NCI-H1417 (cell line): ENCODE measurements at places on chromosomes 16 and 17.

DNA sequence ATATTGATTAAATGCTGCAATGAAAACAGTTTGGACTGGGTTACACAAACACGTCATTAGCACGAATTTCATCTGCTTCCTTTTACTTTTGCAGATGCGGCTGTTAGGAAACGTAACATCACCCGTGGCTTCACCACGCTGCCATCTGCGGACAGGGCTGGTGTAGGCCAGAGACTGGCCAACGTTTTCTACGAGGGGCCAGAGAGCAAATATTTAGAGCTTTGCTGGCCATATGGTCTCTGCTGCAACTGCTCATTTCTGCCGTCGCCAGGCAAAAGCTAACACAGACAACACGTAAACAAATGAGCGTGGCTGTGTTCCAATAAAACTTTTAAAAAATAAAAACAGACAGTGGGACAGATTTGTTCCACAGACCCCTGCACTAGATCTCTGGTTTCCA, 96.6 kb downstream of the ENGASE start:
- DNase-seq = no peak

DNA sequence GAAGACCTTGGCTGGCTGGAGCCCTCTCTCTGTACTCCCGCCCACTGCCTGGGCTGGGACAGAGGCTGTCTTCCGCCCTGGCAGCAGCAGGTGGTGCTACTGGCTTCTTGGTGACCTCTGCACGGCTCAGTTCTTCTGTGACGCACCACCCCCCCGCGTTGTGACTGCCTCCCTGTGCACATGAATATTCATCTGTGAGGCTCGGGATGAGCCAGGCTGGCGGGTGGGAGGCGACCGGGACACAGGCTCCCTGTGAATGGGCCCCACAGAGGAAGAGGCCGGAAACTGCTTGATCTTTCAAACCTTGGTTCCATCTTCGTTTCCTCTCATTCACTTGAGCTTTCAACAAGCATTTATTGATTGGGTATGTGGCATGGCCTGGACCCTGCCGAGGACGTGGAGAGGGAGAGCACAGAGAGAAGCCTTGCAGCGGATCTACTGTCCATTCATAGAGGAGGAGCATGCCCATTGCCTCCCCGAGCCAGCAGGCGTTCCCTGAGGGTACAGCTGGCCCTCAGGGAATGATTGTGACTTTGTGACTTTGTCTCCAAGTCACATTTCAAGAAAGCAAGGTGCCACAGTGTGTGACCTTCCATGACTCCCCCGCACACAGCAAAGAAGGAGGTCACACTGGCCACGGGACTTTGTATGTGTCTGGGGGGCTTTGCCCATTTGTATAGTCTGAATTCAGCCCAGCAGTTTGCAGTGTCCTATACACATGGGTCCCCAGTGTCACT, 45.0 kb downstream of the B9D1 start:
- DNase-seq = no peak

DNA sequence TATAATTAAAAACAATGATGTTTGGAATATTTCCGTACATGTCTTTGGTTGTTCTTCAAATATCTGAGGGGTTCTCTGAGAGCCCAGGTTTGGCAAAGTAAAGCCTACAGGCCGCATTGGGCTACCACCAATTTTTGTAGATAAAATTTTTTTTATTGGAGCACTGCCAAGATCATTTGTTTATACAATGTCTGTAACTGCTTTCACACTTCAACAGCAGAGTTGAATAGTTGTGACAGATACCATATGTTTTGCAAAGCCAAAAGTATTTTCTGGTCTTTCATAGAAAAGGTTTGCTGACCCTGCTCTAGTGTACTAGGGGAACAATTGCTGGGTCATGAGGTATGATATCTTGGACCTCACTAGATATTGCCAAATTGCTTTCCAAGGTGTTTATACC, 10.5 kb downstream of the PPM1D start:
- DNase-seq = no peak

GRCh38 chr16:47310792-47311211, 150.1 kb downstream of the ITFG1 start:
- DNase-seq = no peak

- DNase-seq = no peak
Observed at GRCh38 chr16:88922114-88922825, 54.7 kb downstream of the CBFA2T3 start.

DNA sequence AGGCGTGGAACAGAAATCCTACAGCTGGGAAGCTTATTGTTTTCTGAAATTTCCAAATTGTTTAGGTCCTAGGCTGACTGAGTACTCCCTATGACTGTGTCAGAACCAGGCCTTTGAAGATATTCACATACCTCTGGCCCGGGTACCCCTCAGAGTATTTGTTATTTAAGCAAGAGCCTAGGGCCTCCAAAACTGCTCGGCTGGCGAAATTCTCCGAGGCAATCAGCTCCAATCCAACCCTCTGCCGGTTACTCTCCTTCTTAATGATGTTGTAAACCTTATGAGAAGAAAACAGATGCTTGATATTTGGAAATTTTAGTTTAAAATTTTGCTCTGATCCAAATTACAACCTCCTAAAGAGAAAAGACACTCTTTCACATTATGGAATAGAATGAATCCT, 9.8 kb downstream of the SHMT1 start:
- no peak for DNase-seq

DNA sequence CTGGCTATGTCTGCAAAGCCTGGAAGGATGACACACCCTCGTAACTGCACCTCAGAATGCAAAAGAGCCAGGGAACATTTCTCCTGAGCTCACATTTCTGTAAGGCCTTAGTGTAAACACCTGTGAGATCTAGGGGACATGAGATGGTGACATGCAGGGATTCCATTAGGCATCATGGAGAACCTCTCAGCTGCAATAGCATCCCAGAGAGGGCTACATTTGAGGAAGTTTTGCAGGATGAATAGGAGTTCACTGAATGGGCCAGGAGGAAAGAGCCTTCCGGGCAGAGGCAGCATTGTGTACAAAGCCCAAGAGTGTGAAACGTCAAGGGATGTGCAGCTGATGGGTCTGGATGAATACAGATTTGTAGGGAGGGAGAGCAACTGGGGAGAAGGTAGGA, 223.0 kb upstream of the RPL38 start:
- no peak for DNase-seq

GRCh38 chr16:56405977-56406672, 19.2 kb downstream of the AMFR start:
- no peak for DNase-seq

DNA sequence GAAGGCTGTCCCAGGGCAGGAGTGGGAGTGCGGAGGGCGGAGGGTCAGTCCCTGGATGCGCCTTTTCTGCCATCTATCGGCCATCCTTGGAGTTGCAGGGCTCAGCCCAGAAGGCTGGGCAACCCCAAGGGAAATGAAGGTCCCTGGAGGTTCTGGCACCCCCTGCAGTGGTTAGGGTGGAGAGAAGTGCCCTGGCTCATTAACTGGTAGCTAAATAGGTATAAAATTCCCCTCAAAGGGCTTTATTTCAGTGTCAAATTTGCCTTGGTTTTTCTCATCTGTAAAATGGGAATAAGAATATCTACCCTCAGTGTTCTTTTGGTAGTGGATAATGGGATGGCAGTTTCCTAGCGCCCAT, 22.4 kb downstream of the C17orf75 start:
- DNase-seq = peak; percentile 71

GRCh38 chr17:58370309-58370708, 18.3 kb upstream of the SUPT4H1 start:
- no peak for DNase-seq

GRCh38 chr17:2237950-2238349, 65.6 kb downstream of the SMG6 start:
- no peak for DNase-seq

DNA sequence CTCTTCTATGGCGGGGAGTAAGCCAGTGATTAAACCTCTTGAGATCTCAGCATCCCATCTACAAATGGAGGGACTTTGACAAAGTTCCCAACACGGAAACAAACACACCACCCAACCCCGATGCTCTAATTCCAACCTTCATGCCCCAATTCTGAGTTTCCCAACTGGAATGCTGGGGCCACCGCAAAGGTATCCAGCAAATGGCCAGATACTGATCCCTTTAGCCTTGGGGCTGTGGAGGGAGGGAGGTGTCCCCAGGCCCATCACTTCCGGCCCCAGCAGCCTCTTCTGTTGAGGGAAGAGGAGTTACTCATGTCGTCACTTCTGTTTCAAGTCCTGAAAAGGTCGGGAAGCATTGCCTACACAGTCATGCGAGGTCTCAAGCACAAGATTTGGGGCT, 154.8 kb upstream of the RPH3AL start:
- no peak for DNase-seq

GRCh38 chr17:16258901-16259300, 41.9 kb downstream of the PIGL start:
- no peak for DNase-seq

DNA sequence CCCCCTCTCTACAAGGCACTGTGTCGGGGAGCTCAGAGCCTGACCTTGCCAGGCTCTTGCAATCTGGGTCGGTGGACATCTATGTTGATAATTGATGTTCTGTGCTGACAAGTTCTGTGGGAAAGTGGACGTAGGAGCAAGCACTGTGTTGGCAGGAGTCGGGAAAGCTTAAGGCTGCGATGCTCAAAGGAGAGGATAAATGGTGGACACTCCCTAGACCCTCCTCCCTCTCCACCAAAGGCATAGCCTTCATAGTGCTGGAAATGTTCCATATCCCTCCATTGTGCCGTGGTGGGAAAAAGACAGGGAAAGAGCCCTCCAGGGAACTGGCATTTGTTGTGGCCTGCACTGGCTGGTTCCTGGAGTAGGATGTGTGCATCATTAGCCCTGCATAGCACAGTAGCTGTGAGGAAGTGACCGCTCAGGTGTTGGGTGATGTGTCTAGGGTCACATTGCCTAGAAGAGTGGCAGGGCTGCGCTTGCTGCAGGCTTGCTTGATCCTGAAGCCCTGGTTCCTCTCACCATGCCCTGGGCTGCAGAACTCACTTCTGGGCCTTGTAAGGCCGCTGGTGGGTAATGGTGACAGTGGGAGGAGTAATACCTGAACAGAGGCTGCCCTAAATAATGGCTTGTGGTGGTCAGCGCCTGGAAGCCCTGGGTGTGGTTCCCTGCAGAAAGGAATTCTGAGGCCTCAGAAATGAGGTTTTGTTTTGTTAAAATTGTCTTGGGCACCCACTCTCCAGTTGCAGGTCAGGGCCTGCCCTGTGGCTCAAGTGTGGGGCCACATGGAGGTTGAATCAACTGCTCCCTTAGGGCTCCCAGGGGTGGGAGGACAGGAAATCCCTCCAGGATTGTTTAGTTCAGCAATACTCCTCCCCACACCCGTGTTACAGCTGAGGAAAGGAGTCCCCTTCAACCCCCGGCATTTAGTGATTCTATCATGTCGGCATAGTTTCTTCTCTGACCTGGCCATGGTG, 62.6 kb downstream of the KSR1 start:
- DNase-seq = no peak

GRCh38 chr17:39164675-39165143, 1.3 kb downstream of the ARL5C start:
- DNase-seq = no peak

DNA sequence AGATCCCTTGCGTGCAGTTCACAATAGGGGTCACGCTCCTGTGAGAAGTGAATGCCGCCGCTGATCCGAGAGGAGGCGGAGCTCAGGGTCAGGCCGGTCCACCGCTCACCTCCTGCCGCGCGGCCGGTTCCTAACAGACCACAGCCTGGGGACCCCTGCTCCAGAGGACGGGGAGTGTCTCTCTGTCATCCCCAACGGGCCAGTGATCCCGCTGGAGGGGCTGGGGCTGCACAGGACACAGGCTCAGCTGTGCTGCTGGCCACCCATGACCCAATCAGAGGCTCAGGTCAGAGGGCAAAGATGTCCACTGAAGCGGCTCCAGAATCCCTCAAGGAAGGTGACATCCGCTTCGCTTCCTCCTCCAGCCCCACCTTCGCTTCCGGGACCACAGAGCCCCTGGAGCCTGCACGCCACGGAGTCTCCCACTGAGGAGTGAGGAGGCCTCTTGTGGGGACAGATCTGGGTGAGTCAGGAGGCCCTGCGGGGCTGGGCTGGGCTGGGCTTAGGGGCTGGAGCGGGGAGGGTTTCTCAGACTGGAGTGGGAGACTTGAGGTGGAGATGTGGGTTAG, 115.4 kb downstream of the METRNL start:
- no peak for DNase-seq

DNA sequence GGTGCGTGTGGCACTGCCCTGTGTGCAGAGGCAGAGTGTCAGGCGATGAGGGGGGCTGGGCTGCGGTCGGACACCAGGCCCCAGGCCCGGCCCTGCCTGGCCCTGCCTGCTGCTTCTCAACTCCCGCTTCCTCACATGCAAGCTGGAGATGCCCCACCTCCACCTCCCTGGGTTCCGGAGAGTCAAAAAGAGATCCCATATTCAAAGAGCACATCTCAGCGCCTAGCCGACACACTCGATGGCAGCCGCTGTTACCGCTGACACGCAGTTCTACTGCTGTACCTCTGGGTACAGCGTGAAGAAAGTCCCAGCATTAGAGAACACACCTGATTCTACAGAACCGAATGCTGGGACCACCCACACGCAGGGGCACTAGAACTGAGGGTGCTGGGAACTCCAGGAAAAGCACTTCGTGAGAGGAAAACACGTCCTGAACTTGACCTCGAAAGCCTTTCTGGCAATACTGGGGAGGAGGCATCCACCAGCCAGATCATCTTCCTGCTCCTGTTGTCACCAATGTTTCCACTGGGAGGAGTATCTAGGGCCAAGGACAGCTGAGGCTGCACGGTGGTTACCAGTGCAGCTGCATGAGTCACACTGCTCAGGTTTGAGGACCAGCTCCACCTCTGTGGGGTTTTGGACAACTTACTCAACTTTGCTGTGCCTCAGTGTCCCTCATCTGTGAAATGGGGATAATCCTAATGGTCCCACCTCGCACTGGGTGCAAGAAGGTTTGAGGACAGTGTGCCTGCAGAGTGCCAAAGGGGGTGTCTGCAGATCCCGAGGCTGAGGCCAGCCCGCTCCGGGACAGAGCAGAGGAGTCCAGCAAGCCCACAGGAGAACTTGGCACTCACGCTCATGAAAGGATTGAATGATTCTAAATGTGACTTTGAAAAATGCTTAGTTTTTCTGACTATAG, 100.4 kb upstream of the DNAH17 start:
- DNase-seq = no peak
